Endothelial cell (in vitro differentiated cells): ENCODE measurements at places on chromosomes 1 and 21.

GRCh38 chr1:6206520-6206855 lies 569 bp downstream of the RNF207 start:
- DNase-seq, result no peak

GRCh38 chr1:30909365-30910068 lies 959 bp upstream of the SDC3 start:
- DNase-seq, result no peak

DNA sequence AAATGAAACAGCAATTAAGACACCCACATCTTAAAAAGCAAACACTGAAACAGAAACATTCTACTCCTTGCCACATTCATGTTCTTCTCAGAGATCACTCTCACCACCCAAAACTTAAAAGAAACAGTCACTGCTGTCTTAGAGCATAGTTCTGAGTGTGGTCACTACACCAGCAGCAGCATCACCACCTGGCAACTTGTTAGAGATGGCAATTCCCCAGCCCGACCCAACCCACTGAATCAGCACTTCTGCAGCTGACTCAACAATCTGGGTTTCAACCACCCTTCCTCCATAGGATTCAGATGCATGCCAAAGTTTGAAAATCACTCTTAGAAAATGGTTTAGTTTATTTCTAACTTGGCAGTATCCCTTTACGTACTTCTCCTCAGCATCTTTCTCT lies 126.1 kb downstream of the CDC42BPA start:
- DNase-seq, result no peak

GRCh38 chr1:64686828-64687724 lies 57.8 kb upstream of the RAVER2 start:
- peak; percentile 16 for DNase-seq

GRCh38 chr21:14900058-14900457 lies 164.7 kb downstream of the NRIP1 start:
- DNase-seq, result no peak

- DNase-seq, result no peak
Measured at GRCh38 chr1:232795497-232796053, 9.6 kb upstream of the MAP10 start.

DNA sequence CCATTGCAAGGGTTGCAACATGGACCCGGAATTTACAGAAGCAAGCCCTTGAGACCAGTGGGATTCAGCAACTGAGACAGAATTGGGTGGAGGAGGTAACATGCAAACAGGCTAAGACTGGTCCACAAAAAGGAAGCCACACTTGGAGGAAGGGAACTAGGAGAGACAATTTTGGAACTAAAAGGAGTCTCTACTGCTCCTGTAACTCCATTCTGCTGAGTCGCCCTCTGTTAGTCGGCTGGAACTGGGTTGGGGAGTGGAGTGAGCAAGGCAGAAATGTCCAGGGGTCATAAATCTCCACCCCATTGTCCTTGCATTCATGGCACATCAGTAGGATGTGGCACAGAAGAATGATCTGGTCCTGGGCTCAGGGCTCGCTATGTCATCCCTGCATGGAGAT lies 5.1 kb downstream of the LAMB3 start:
- no peak for DNase-seq

DNA sequence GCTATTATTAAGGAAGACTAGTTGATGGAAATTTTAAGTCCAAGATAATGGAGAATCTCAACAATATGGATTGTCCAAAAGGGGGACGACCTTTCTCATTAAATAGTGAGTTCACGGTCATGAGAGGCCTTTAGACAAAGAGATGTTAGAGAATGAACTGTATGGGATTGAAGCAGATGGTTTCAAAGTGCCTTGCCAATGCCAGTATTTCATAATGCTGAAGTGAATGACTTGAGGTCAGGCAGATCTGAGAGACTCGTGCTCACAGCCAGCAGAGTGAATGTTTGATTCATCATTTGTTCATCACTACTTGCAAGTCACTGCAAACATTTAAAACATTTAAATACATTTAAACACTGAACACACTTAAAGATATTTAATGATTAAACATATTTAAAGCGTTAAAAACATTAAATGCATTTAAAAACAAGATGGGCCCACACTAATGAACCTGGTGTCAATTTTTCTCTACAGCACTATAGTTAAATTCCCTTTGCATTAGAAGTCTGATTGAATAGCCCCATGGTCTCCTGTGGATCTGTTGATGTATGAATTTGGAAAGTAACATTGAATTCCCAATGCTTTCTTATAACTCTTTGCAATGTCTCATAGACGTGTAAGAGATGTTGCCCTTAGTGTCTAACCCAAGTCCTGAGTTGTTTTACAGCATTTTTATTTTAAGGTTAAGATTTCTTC lies 80.7 kb downstream of the TGFB2 start:
- DNase-seq, result no peak

GRCh38 chr1:201183209-201183608 lies 7.4 kb upstream of the IGFN1 start:
- no peak for DNase-seq

GRCh38 chr1:97351846-97352245 lies 569.0 kb downstream of the DPYD start:
- DNase-seq, result no peak

- DNase-seq, result no peak
Measured at GRCh38 chr1:245279346-245279745, 124.6 kb downstream of the KIF26B start.

DNA sequence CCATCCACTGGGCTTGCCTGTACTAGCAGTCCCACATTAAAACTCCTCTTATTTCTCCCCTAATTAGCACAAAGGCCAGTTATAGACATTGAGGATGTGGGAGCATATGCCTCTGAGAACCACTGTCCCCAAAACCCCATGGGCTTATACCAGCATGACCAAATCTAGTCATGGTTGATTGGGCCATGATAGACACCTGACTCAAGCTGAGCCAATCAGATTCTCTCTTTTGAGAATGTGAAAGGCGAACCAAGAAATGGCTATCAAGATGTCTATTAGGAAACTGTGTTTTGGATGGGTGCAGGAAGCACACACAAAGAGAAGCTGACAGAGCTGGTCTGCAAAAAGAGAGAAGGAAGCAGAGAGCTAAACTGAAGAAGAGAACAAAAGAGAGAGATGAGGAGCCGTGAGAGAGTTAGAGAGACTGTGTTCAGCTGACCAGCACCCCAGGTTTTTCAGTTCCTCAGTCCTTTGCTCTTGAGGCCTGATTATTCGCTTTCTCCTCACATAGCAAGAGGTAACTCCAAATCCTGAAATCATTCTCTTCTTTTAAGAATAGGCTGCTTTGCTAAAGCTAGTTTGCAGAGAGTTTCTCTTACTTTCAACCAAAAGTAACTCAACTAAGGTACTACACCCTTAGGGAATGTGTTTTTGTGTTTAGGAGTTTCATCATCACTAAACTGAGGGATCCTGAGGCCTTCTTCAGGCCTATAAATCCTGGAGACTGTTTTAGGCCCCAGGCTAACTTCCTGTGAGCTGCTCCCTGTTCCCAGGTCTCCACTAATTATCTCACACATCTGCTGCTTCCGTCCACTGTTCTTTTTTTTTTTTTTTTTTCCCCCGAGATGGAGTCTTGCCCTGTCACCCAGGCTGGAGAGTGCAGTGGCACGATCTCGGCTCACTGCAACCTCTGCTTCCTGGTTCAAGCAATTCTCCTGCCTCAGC lies 7.9 kb upstream of the TIPRL start:
- no peak for DNase-seq

DNA sequence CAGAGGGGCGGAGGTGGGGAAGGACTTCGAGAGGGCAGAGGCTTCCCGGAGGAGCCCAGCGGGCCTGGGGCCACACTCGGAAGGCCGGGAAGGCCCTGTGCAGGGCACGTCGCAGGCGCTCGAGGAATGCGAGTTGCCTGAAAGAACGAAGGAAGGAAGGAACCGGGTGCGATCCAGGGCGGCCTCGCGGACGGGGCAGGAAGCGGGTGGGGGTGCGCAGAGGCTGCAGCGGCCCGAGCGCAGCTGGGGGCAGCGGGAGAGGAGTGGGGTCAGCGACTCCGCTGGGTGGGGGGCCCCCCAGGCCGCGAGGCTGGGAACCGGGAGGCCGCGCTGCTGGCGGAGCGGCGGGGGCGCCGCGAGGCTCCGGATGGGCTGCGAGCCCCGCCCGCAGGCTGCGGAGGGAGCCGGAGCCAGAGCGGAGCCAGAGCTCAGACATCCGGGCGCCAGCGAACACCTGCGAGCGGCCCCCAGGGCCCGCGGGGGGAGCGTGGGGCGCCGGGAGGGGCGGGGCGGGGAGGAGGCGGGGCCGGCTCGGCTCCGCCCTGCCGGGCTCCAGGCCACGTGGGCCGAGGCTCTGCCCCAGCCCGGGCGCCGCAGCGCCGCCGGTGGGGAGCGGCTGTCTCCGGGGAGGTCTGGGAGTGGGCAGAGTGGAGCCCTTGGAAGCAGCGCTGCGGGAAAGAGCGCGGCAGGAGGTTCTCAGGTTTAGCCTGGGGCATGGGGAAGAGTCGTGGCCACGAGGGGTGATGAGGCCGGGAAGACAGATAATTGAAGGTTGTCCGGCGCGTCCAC lies 4.6 kb downstream of the ID3 start:
- DNase-seq, result peak; percentile 93

GRCh38 chr1:147781056-147781471 lies 20.7 kb upstream of the GJA5 start:
- peak; percentile 15 for DNase-seq

DNA sequence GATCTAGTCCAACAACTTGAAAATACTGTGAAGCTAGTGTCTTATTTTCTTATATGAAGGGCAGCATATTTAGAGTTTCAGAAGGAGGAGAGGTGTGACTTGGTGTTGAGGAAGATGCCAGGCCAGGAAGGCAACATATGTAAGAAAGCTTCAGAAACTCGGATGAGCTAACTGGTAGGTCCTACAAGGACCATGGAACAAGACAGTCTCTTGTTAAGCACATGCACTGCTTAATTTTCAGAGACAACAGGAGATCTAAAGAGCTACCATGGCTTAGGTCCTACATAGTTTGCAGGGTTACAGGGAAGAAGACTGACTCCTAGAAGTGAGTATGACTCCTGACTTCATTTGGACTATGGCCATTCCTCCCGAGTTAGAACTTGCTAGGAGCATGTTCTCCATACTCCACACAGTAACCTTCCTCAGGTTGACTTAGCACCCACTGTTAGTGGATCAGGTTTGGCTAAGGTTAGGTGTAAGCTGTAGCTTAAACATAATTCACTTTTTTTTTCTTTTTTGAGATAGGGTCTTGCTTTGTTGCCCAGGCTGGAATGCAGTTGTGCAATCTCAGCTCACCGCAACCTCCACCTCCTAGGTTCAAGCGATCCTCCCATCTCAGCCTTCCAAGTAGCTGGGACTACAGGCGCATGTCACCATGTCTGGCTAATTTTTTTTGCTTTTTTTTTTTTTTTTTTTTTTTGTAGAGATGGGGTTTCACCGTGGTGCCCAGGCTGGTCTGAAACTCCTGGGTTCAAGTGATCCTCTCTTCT lies 31.0 kb downstream of the ANGEL2 start:
- no peak for DNase-seq

GRCh38 chr1:192737306-192737705 lies 71.5 kb upstream of the RGS2 start:
- DNase-seq, result no peak

- no peak for DNase-seq
Measured at GRCh38 chr1:44024903-44025525, 6.2 kb downstream of the SLC6A9 start.

DNA sequence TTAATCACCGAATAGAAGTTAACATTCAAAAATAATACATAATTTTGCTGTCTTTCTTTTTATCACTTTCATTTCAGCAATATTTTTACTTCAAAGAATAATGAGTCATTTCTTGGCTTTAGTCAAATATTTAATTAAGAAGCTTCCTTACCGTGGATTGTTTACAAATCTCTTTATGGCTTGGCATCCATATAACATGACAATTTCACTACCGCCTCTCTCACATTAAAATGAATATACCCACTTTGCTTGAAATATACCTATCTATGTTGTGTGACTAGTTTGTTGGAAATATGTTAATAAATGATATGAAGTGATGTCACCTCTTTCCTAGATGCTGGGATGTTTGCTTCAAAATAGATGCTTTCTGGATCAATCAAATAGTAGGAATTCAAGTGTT lies 1203.9 kb downstream of the AMY1C start:
- DNase-seq, result no peak

- DNase-seq, result no peak
Measured at GRCh38 chr1:12524266-12524665, 93.7 kb downstream of the DHRS3 start.

- DNase-seq, result no peak
Measured at GRCh38 chr1:167033646-167034045, 44.6 kb downstream of the MAEL start.
